ENCODE measurements at places on chromosomes 5 and 9.

DNA sequence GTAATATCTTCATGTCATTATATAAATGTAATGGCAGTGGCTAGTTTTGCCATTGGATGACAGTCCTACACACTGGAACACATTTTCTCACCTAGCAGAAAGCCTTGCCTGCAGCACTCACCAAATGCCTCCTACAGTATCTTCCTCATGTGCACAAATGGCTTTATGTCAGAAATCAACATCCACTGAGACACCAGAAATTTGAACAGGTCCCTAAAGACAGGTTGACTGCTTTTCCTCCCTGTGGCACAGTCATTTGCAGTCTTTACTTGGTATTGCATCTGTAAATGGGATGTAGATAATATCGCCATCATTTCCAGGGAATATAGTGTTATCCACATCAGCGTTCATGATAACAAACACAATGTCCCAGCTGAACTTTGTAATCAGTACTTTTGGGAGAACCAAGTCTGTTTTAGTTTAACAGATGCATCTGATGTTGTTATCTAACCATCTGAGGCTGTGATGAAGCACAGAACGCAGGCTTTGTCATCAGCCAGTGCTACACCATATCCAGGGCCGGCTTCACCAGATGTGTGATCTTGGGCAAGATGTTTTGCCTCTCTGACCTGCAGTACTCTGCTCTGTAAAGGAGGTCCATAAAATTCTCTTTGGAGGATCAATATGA, 83.9 kb upstream of the TAS2R1 start:
- no peak for DNase-seq

DNA sequence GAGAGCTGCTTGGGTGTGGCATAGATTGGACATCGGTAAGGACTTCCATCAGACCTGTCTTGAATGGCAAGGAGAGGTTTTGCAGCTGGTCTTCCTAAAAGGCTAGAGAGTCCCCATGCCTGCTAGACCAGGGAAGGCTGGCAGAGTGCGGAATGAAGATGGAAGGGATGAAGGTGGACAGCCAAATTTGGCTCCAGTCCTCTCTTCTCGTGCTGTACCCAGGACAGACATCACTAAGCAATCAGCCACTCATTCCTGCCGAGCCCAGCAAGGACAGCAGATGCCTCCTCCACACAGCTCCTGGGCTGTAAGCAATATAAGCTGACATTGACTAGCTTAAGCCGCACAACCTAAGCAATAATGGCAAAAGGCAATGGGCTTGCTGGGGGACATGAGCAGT, 112.0 kb downstream of the OLFM1 start:
- no peak for DNase-seq

- DNase-seq, result no peak
Observed at GRCh38 chr9:92781899-92782298, 17.3 kb upstream of the BICD2 start.

DNA sequence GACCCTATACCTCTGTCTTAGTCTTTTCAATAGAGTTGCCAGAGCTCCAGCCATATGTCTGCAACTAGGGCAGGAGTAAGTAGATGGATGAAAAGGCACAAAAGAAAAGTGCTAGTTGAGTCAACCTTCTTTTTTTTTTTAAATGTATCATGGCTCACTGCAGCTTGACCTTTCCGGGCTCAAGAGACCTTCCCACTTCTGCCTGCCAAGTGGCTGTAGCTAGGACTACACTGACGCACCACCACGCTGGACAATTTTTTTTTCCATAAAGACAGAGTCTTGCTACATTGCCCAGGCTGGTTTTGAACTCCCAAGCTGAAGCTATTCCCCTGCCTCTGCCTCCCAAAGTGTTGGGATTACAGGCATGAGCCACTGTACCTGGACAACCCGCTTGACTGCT, 27.3 kb downstream of the FOXE1 start:
- no peak for DNase-seq

DNA sequence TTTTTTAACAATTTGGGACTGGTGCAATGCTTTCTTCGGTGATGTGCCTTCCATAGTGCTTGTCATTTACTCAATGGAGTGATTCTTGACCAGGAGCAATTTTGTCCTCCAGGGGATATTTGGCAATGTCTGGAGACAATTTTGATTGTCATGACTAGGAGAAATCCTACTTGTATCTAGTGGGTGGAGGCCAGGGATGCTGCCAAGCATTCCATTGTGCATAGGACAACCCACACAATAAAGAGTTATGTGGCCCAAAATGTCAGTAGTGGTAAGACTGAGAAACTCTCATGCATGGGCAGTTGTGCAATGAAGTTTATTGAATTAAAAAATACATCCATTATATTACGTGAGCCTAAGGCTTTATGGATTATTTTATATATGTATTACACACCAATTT, 70.5 kb downstream of the FOCAD start:
- no peak for DNase-seq

DNA sequence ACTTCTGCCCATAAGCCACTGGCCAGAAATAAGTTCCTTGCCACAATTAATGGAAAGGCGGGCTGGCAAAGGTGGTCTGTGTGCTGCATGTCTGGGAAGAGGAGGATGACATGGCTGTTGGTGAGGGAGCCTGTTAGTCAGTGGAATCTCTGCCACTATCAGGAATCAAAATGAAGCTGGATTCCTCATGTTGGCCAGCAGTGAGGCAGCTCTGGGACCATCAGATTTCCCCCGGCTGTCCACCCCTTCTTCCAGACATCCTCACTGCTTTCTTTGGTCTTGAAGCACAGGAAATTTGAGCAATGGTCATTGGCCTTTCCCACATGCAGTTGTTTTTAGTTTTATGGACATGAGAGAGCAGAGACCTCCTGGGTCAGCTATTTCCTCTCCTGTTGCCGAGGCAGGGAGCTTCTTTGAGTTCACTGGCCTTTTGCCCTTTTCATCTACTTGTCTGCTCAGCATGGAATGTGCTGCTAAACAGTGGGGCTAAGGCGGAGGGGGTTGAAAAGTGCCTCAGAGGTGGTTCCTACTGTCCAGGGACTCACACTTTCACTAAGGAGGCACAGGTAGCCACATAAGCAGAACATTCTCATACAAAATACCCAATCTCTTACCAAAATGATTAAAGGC, 34.8 kb upstream of the NEURL1B start:
- no peak for DNase-seq

DNA sequence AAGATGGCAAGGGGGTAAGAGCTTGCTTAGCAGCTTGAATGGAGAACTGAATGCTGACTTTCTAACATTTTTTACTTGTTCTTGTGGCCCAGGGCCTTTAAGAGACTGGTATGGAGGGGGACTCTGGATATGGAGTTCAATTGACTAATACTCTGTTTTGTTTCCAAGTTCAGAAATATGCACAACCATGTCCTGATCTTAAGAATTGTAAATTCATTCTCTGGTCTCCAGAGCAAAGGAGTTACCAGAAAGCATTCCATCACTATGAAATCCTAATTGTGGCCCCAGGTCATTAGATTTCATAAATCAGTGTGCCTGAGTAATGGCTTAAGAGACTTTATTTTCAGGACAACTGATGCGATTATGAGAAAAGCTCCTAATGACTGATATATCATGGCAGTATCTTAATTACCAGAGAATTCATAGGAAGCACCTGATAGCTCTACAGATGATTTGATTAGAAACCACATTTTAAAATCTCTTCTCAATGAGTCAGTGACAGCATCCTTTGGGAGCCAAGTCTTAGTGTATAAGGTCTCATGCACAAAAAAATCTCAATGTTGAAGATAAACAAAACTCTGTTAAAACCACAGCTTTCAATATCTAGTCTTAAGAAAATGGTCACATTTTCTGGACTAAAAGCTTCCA, 613.6 kb upstream of the KLF4 start:
- no peak for DNase-seq

DNA sequence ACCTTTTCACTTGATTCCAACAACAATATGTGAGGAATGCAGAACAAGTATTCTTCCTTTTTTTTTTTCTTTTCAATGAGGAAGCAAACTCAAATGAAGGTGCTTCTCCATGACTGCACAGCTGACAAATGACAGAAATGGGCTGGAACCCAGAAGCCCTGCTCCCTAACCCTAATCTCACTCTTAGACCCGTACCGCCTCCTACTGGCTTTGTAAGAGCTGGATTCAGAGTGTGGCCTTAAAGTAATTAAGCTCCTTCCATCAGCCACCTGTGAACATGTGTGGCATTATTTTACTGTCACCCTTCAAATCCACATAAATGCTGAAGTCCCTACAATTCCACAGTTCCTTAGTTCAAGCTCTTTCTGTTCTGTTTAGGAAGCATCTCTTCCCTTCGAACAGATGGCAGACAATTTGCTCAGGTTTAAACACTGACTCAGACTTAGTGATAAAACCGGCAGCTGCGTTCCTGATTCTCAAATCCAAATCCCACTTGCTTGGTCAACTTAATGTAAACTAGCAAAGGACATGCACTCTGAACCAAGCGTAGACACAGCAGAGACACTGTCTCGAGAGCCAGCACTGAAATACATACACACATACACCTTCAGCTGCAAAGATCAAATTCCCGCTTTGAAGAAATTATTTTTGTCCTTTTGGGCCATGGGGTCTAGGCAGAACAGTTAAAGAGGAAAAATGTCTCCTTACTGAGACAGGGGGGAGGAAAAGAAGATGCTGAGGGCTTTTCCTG, 316.7 kb upstream of the TLE4 start:
- DNase-seq, result no peak

DNA sequence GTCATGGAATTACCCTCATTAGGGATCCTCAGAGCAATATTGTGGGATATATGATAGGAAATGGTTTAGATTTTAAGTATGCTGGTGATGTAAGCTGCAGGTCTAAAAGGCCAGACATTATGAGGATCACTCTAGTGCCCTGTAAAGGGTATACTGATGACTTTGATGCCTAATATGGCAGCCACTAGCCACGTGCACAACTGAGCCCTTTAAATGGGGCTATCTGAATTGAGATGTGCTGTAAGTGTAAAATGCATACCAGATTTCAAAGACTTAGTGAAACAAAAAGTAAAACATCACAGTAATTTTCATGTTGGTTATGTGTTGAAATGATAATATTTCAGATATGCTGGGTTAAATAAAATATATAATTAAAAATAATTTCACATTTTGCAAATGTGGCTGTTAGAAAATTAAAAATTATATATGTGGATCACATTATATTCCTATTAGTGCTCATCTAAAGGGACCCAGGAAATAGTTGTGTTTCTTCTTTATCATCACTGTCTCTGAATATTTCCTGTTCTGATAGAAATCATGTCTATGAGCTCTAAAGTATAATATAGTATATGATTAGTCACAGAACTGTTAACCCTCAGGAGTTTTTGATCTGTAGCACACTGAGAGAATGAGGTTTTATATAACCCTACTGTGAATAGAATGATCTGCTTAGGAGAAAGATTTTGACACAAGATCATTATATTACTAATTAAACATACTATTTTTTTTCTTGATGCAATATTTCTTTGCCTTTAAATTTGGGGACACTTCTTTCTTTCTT, 50.1 kb downstream of the OSTF1 start:
- DNase-seq, result no peak

DNA sequence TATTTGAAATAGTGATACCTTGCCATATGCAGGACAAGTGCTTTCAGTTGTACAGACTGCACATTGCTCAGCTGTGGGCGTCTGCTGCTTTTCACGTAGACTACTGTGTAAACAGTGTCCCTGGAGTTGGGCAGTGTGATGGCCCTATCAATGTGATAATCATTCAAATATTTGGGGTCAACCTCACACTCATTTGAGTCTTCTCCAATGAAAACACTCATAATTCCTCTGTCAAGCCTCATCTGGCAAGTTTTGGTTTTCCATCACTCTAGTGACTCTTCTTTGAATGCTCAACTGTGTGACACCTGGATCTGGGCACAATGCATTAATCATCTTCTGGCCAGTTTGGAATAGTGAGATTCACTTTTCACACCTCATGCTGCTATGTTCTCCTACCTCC, 64.4 kb downstream of the UGCG start:
- peak; percentile 81 for DNase-seq

DNA sequence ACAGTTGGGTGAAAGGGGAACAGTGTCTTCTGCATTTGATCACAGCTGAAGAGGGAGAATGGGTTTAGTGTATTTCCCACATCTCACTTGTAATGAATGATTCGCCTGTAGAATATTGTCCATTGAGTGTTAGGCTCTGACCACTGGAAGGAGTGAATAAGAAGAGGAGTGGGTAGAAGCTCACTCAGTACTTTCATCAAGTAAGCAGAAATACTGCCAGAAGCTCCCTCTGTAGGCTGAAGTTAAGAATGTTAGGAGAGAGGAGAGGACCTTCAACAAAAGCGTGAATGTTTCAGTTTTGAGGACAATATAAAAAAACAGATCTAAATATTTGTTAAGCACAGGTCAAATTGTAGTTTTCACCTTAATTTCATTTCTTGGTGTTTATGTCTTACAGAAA, 27.5 kb downstream of the FSD1L start:
- no peak for DNase-seq

GRCh38 chr5:113487416-113487780, 855 bp downstream of the MCC start:
- DNase-seq, result no peak

- no peak for DNase-seq
Observed at GRCh38 chr5:75656311-75657003, 45.2 kb downstream of the ANKDD1B start.

- no peak for DNase-seq
Observed at GRCh38 chr5:67648201-67648671, 451.6 kb upstream of the CD180 start.

- no peak for DNase-seq
Observed at GRCh38 chr9:8521112-8521511, 721.5 kb upstream of the DMAC1 start.

- DNase-seq, result no peak
Observed at GRCh38 chr9:137534256-137535119, 15.7 kb downstream of the PNPLA7 start.

DNA sequence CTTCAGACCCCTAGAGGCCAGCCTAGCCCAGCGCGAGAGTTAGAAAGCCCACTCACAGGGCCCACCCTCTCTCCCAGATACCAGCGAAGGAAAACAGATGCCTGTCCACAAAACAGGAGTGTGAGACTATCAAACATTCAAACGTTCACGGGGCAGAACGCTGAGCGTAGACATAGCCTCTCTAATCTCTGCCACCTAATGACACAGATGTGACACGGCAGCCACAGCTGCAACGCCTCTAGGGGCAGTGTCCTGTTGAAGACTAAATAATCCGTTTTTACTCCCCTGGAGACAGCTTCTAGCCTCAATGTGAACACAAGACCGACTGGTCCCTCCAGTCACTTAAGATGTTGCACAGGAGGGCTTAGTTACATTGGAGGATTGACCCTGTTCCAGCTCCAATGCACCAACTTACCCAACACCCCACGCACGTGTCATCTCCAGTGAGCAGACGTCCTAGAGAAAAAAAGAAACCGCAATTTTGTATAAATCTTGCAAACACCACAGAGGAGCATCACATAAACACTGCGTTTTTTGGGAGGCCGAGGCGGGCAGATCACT, 14.3 kb downstream of the DIPK1B start:
- no peak for DNase-seq

GRCh38 chr5:133128066-133128465, 76.3 kb downstream of the HSPA4 start:
- no peak for DNase-seq

Data from HS-27A (cell line).